ENCODE measurements at places on chromosomes 16 and 17.

DNA sequence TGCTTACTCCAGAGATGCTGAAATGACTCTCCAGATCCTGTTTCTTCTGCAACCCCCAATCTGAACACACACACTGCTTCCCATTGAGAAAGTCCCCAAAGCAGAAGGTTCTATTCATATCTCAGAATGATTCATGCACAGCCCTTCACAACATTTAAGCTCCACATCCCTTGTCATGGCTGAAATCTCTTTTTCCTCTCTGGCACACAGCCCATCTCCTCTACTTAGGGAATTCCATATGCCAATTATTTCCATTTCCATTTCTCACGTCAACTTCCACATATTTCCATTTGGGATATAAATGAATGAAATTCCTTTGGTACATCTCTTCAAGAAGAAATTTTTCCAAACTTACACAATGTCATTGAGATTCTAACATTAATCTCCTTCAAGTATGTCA, 119.6 kb downstream of the CDH11 start:
- no peak for DNase-seq

DNA sequence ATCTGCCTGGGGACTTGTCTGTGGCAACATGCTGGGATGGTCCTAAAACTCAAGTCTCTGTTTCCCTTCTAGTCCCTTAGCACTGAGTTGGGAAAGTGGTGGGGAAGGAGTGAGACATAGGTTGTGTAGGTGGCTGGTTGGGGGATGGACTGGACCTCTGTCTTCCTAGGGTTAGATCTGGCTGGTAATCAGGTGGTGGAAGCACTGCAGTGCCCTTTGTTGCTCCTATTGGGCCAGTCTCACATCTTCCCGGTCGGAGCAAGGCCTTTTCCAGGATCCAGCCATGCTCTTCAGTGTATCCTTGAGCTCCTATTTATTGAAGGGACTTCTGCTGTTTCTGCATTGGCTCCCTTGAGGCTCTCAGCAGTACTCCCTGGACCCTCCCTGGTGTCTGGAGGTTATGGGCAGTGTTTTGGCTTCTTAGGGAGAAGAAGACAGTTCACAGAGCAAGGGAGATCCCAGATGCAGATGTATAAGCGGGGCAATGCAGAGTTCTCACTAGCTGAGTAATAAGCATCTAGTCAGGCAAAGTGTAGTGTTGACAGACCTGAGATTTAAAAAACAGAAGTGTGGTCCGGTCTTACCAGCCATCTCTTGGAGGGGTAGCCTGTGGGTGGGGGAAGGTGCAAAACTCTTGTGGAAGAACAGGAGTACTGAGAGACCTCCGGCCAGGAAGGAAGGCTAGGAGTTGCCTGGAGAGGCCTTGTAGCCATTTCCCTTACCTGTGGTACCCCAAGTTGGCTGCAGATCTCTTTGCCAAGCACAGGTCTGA, 1.3 kb upstream of the NUTF2 start:
- DNase-seq, result no peak

DNA sequence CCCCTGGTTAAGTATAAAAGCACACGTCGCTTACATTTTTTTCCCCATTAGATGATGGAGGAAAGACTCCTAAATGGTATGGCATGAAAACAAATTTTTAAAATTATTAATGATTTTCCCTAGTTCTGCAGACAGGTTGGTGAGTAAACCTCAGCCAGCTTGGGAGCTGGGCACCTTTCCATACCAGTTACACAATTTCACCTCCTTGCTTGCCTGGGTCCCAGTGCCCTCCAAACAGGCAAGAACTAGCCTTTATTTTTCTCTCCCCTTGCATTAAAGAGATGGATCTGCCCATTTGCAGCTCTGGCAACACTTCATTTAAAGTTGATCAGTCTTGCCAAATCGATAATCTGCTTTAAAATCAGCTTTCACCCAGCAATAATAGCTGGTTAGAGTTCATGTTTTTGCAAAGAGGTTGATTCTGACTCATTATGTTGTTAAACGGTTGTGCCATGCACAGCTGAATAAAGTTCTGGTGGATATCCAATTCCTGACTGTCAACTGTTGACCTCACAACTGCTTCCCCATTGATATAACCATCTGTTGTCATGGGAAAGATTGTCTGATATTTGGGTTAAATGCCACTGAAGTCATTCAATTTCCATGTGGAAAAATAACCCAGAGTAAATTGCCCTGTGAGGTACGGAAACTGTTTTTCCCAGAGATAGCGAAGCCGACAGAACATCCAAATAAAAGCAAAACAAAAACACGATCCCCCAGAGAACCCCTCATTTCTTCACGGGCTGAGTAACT, 1.3 kb downstream of the C17orf58 start:
- no peak for DNase-seq

GRCh38 chr17:82890339-82890730, 50.5 kb upstream of the ZNF750 start:
- DNase-seq, result no peak

- no peak for DNase-seq
Measured at GRCh38 chr16:84706856-84707255, 7.1 kb downstream of the USP10 start.

Data from D721Med (cell line).